ENCODE measurements at places on chromosomes 3 and 15. TPM values are rescaled to one million over a fixed set of nuclear protein-coding genes. Genes with fewer than 3 reads are reported as not detected.

The SNTN gene
- polyA plus RNA-seq: not detected

GRCh38 chr3:186181901-186182300 is 73.0 kb upstream of the ETV5 start:
- no peak for DNase-seq

The TGM4 gene
- polyA plus RNA-seq: 0.10 TPM

- DNase-seq: no peak
These were observed 167.9 kb downstream of the PDE8A start for GRCh38 chr15:85149465-85150129.

DNA sequence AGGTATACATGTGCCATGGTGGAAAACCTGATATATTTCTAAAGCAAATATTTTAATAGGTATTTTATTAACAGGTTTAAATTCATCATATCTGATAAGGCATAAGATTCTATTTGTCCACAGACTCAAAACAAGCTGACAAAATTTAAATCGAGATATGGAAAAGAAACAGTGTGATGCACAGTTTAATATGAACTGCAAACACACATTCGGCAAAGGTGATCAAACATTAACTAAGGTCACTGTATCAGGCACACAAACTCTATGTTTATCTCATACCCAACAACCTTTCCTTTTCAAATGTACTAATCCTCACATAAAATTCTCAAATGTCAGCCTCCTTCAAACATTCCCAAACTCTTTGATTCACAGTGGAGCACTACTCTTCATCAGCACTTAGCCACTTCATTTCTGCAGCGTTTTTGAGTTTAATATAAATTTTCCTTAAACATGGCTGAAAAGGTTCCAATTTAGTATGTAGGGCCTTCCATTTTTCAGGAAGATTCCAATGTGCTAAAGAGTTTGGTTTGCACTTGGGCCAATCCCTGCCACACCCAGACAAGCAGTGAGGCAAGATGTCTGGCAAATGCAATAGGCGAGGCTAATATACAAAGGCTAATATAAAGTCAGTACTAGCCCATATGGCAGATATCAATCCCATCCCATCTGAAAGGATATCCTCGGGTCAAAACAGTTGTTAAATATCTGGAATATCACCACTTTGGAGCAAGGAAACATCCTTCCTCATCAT is 84.6 kb downstream of the GBE1 start:
- DNase-seq: no peak

The IL20RB gene
- polyA plus RNA-seq: 0.97 TPM

DNA sequence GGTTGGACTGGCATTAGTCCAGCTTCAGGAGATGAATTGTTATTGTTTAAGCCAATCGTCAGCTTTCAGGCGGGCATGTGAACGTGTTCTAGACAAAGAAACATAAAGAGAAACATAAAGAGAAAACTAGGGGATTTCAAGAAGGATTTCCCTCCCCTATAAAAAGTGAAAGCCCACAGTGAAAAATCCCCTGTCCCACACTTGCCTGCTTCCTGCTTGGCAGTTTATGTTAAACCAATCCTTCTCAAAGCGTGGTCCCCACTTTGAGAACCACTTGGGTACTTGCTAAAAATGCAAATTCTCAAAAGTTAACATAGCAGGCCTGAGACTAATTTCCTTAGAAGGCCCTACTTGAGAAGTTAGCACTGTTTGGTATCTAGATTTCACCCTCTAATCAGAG is 293.0 kb upstream of the SOX14 start:
- DNase-seq: no peak
